ENCODE measurements at places on chromosomes 4 and X.

DNA sequence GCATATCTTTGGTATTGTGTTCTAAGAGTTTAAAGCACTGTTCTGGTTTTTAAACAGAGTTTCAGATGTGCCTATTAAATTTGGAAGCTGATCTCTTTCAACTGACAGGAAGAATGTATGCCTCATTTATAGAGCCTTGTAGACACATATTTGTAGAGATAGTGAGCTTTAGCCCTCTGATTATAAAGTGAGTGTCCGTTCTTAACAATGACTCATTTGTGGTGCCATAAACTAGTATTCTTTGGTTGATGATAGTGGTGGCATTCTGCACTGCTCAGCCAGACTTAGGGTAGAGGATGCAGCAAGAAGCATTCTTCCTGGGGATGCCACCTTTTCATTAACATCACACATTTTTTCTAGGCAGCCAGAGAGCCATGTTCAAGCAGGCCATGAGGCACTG is 121.7 kb downstream of the TLL1 start:
- DNase-seq, result no peak

DNA sequence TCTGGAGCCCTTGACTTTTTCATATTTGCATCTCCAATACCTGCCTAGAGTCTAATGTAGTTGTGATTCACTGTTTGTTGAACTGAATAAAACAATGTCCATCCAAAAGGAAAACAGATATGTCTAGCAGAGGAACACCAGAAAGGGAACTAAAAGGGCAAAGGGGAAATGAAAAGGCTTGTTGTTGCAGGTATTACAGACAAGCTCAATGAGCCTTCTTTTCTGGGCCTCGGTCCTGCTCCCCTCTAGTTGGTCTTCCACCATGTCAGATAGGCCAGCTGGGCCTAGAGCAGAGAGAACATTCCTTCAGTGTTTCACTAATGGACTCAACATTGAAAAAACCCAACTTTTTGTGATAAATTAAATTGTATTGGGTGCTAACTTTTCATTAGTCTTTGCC is 55.4 kb downstream of the ZFX start:
- no peak for DNase-seq

DNA sequence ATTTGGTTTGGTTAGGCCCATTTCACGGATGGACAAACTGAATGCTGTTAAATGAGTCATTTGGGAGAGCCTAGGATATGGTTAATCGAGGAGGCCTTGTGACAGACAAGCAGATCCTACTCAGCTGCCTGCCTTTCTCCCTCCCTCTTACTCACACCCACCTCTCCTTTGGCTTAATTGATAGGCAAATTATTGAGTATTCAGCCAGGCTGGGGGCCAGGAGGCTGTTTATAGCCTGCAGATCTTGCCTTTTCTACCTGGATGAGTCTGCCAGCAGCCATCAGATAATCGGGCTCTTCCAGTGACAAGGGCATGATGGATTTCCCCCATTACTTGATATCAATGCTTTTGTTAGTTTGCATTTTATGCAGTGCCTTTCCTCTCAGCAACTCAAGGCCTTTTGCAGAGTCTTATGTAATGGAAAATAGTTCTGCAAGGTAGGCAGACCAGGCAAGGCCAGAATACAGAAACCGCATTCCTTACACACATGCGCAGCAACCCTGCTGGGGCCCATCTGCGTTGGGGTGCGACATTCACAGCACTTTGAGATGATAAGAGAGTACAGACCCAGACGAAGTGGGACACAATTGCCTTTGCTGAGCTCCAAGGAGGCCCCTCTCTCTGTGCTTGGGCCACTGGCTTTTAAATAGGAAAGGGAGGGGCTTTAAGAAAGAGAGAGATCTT is 96.2 kb upstream of the ATP6AP2 start:
- DNase-seq, result no peak

DNA sequence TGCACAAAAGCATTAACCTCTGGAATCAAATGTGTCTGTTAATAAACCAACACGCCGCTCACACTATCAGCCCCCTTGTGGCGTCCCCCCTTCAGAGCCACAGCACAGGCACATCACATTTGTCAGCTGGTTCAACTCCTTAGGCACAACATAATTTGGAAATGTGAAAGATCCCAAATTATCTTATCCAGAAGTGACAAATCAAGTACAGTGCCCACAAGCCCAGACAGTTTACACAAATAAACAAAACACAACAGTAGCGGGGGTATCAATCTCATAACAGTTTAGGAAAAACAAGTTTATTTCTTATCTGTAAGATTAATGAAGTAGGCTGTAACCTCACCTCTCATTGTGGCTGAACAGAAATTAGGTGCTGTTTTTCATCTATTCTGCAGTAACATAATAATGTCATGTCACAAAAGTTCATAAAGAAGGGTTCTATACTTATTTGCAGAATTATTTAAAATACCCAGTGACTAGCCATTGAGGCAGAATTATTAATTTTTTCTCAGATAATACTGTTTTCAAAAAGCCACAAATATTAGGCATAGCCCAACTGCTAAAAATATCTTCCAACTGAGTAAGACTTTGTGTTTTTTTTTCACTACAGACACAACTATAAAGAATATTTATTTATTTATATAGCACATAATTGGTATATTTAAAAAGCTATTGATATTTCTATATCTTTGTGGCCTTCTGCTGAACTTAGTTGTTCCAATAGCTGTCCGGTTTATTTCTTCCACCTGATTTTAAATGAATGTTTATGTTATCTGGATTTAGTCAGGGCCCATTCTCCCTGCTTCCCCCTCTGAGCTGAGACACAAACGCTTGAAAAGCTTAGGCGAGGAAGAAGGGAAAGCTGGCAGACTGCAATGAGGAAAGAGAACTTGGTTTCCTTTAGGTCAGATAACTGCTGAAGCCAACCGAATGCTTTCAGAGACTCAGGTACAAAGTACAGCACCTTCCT is 214.7 kb downstream of the QDPR start:
- no peak for DNase-seq

GRCh38 chr4:70713453-70714078 is 8.2 kb upstream of the RUFY3 start:
- no peak for DNase-seq

GRCh38 chr4:122152711-122153226 is 638 bp downstream of the BLTP1 start:
- peak; percentile 22 for DNase-seq

GRCh38 chrX:40202456-40202855 is 104.7 kb upstream of the BCOR start:
- DNase-seq, result no peak

DNA sequence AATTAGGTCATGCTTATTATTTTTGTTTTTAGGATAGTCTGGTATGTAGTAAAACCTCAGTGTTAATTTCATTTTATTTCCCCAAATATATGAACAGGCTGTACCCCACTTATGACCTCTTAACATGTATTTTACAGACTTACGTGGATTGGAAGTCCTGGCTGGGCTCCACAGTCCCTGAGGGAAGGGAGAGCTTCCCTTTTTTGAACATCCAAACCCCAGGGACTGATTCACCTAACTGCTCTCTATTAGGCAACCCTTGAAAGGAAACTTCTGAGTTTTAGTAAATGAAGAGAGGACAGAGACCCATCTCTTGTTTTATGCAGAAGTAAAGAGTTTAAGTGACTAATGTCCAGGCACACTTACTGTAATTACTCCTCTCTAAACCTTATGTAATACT is 233.1 kb upstream of the SPRY1 start:
- no peak for DNase-seq

DNA sequence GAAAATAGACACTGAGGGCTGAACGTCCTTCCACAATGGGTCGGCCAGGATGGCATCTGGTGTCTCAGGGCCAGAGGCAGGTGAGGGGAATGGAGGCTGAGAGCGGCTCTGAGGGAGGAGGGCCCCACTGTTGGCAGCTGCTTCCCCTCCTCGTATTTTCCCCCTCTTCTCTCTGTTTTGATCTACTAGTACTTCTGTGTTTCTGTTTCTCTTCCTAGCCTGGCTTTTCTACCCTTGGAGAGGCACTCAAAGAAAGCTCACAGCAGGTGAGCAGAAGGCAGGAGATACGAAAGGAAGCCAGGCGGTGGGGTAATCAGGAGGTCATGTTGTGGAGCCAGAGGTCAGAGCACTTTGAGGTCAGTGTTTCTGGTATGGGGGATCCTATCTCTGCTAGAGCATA is 151.8 kb upstream of the GATB start:
- no peak for DNase-seq

- DNase-seq, result no peak
Measured at GRCh38 chrX:1295550-1295949, 26.9 kb downstream of the CSF2RA start.

- DNase-seq, result no peak
Measured at GRCh38 chrX:96576368-96576767, 108.3 kb upstream of the DIAPH2 start.

DNA sequence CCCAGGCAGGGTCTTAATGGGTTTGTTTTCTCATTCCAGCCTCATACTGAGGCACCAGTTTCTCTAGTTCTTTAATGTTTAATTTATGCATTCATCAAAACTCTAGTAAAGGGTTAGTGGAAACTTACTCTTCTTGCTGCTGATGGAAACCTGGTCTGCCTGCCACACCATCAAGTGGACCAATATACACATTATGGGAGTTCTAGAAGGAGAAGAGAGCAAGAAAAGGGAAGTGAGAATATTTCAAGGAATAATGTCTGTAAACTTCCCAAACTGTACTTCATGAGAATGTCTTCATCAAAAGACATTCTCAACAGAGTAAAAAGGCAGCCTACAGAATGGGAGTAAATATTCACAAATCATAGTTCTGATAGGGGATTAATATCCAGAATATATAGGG is 20.9 kb upstream of the DHX15 start:
- DNase-seq, result no peak

DNA sequence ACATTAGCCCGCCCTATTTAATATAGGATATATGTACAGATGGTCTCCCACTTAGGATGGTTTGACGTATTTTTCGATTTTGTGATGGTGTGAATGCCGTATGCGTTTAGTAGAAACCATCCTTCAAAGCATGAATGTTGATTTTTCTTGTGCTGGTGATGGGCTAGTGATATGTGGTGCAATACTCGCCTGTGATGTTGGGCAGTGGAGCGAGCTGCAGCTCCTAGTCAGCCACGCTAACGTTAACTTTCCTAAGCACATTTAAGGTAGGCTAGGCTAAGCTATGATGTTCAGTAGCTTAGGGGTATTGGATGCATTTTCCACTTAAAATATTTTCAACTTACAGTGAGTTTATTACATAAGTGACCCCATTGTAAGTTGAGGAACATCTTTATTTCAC is 36.6 kb upstream of the RHOH start:
- no peak for DNase-seq

DNA sequence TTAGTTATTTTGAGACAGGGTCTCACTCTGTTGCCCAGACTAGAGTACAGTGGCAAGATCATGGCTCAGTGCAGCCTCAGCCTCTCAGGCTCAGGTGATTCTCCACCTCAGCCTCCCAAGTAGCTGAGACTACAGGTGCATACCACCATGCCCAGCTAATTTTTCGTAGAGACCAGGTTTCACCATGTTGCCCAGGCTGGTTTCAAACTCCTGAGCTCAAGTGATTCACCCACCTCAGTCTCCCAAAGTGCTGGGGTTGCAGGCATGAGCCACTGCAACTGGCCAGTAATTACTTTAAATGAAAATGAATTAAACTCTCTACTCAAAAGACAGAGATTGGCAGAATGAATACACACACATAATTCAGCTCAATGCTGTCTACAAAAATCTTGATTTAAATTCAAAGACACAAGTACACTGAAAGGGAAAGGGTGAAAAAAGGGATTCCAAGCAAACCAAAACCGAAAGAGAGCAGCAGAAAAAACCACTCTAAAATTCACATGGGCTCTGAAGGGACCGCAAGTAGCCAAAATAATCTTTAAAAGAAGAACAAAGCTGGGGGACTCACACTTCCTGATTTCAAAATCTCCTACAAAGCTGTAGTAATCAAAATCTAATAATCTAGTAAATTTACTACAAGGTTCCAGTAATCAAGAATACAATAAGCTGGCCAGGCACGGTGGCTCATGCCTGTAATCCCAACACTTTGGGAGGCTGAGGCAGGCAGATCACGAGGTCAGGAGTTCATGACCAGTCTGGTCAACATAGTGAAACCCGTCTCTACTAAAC is 11.8 kb upstream of the SPON2 start:
- DNase-seq, result no peak

DNA sequence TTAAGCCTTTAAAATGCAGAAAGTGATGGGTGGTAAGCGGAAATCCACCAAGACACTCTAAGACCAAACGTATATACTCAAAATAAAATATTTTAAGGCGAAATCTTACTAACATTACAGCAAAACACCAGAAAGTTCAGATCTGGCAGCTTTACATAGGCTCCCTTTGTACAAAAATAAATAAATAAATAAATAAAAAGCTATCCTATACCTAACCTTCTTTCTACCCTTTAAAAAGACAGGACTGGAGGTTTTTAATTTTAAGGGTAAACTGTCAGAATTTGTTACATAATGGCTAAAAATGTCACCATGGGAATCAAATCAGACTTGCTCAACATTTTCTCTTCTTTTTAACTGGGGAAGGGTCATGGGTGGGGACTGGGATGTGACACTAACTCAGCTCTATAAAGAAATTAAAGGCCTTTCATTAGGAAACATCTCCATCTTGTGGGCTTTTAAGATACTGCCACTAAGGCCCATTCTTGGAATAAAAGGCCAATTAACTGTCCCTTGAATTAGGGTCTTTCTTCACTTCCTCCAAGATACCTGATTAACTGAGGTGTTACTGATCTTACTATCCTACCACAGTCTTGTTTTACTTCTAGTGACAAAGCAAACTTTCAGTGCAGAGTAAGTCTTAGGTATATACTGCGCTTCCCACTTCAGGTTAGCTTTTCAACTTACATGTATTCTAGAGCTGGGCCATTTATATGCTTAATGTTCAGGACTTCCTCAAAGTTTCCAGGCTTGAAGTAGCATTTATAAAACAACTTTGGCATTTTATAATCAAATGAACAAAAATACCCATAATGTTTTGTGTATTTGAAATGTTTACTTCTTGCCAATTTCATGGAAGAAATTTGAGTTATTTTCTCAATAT is 13.3 kb downstream of the HNRNPD start:
- no peak for DNase-seq

- no peak for DNase-seq
Measured at GRCh38 chr4:64230709-64231310, 178.4 kb downstream of the TECRL start.

GRCh38 chr4:17817027-17817426 is 6.2 kb downstream of the NCAPG start:
- DNase-seq, result no peak

DNA sequence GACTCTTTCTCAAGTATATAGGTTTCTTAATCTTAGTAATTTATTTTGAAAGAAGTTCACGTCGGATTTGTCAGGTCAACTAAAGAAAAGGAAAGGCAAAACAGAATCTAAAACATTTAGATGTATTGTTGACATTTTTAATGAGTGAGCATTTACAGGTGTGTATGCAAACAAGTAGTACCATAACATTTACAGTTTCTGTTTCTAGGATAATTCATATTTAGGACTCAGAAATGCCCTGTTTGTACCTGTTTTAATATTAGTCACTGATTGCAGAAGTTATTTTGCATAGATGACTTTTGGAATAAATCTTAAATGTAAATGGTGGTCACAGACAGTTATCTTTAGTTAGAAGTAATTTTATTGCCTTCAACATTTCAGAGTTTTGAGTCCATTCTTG is 151.3 kb upstream of the NUDT6 start:
- DNase-seq, result no peak

- DNase-seq, result no peak
Measured at GRCh38 chrX:69110116-69110530, 55.1 kb downstream of the PJA1 start.

- DNase-seq, result no peak
Measured at GRCh38 chr4:124420166-124420695, 292.3 kb downstream of the ANKRD50 start.
